Breast epithelium (tissue), 4 donors: ENCODE measurements at places on chromosomes 4 and X.

DNA sequence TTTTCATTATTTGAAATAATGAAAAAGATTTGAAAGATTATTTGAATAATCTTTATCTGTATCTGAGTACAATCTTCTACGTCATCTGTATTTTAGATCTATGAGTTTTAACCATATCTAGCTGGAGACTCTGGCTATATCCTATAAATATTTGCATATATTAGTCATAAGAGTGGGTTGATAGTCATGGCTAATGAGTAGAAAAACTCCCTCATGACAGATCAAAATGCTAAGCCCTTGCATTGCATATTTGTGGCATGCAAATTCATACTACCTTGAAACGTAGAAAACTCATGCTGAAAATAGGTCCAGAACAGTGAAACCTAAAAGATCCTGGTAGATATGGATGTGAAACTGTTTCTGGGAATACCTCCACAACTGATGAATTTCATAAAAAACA lies 291.3 kb downstream of the GALNTL6 start:
- H3K27me3 ChIP-seq, result no peaks in the 10 kb centered on the region
- H3K36me3 ChIP-seq, result peaks cover 4% of the 10 kb centered on the region
- H3K4me3 ChIP-seq, result no peak overlapping the region
- no peak for DNase-seq
- no peaks in the 10 kb centered on the region for H3K4me1 ChIP-seq

DNA sequence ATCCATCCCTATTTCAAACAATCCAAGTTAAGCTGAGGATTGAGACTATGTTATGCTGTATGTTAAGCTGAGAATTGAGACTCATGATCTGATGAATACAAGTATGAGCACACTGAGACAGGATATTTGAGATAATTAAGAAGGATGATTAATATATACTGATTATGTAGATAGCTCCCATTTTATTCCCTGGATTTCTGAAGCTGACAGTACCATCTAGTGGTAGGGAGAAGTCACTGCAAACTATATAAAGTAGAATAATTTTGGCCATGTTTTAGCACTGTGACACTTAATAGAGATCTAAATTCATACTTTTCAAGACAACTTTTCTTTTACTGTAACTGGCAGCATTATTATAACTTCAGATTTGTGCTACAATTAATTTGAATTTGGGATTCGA lies 63.8 kb upstream of the HPRT1 start:
- H3K27me3 ChIP-seq, result no peaks in the 10 kb centered on the region
- no peak for DNase-seq
- H3K4me1 ChIP-seq, result no peaks in the 10 kb centered on the region

- no peaks in the 10 kb centered on the region for H3K36me3 ChIP-seq
- H3K4me3 ChIP-seq, result no peak overlapping the region
- H3K27ac ChIP-seq, result no peak overlapping the region
Observed at GRCh38 chr4:169689681-169690080, 68.1 kb downstream of the HPF1 start.

DNA sequence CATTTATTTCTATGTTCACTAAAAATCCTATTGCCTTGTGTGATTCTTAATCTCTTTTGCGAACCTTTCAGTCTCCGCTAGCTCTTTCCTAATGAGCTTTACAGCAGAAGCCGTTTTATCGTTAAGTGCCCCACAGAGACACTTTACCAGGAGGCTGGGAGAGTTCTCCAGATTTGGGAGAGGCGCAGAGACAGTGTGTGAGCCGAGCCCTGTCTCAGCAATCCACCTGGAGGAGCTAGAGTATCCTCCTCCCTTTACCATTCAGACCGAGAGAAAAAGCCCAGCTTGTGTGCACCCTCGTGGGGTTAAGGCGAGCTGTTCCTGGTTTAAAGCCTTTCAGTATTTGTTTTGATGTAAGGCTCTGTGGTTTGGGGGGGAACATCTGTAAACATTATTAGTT lies 54.9 kb upstream of the MTM1 start:
- H3K4me1 ChIP-seq, result no peaks in the 10 kb centered on the region
- no peak overlapping the region for H3K27ac ChIP-seq
- peaks cover 29% of the 10 kb centered on the region for H3K27me3 ChIP-seq
- H3K4me3 ChIP-seq, result no peak overlapping the region

DNA sequence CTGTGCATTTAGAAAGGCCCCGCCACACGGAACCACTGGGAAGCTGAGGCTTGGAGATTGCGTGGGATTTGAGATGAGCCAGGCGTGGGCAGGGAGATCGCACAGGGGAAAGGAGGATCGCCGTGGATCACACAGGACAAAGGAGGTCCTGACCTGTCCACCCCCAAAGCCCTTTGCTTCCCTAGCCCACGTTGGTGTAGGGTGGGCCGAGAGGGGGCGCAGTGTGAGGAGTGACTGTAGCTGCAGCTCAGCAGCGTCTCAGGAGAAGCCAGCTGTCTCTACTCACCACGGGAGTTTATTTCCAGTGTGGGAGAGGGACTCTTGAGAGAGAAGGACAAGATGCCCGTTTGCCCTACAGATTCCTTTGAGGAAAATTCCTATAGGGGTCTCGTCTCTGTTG lies 62.1 kb downstream of the TBL1X start:
- H3K4me1 ChIP-seq, result no peaks in the 10 kb centered on the region
- no peaks in the 10 kb centered on the region for H3K27me3 ChIP-seq
- no peak overlapping the region for H3K27ac ChIP-seq
- no peaks in the 10 kb centered on the region for H3K36me3 ChIP-seq
- no peak overlapping the region for H3K4me3 ChIP-seq
